Hippocampal formation (tissue), 2 donors: ENCODE measurements at places on chromosomes 7 and 10.

DNA sequence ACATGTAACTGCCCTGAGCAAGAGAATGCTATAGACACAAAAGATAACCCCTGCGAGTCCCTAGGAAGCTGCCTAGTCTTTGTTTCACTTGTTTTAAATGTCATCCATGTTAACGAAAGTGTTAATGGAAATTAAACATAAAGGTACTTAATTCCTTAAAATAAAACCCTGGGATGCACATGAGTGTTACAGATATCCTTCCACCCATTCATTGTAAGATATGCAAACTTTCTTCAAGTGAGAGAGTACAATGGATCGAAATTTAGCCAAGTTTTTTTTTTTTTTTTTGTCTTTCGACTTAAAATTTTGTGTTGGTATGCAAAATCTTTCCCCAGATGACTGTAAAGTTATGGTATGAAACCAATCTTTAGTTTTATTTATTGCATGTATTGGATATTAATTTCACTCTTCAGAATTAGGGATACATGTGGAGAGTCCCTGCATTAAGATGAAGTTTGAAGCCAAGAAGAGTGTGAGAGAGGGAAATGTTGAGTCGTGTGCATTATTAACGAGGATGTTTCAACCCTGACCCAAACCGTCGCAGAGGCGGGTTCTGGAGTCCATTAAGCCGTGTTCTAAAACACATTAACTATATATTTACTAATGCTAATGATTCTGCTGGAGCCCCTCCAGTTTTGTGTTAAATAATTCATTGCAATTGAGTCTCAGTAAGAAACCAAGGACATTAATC is 1.6 kb downstream of the CDK14 start:
- no peak for DNase-seq

DNA sequence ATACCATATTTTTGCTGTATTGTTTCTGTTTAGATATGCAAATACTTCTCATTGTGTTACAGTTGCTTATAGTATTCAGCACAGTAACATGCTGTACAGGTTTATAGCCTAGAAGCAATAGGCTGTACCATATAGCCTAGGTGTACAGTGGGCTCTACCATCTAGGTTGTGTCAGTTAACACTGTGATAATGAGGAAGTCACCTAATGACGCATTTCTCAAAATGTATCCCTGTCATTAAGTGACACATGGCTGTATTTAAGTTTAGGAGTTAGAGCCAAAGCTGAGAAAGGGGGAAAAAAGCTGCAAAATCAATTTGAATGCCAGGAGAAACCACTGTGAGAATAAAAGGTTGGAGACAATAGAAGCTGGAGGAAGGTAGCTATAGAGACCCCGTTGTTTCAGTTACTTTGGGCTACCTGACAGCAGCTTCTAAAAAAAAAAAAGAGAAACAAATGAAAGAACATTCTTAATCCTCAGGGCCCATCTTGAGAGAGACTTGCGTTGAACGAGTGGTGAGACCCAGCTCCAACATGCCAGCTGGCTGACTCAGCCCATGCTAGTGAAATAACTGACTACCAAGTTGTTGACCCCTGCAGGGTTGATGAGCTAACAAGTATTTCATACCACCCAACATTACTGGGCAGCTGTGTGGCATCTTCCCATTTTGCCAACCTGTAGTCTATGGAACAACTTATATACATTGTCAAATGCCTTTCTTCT is 8.7 kb downstream of the STARD3NL start:
- no peak for DNase-seq

DNA sequence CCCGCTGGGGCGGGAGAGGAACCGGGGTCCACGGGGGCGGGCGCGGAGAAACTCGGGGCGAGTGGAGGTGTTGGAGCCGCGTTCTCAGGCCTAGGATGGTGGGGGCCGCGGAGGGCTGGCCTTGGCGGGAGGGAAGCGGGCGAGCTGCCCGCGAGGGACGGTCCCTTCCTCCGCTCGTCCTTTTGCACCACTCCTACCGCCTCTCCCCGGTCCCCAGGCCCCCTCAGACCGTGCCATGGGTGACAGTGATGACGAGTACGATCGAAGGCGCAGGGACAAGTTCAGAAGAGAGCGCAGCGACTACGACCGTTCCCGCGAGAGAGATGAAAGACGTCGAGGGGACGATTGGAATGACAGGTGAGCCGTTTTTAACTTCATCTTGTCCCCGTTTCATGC is 451 bp downstream of the SRRT start:
- no peak for DNase-seq

DNA sequence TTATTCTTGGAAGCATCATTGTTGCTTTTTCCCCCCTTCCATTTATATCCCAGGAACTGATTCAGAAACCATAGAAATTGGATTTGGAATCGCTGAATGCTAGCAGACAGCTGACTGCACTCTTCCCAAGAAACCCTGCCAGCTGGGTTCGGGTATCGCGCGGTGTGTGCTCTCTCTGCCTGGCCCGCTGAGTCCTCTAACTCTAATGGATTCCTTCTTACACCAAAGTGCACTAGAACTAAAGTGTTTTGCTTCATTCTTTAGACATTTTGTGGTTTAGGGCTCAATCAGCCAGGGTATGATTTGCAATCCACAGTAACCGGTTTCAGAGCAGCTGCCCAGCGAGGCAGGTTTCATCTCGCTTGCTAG is 92.2 kb downstream of the EGFR start:
- DNase-seq = no peak

DNA sequence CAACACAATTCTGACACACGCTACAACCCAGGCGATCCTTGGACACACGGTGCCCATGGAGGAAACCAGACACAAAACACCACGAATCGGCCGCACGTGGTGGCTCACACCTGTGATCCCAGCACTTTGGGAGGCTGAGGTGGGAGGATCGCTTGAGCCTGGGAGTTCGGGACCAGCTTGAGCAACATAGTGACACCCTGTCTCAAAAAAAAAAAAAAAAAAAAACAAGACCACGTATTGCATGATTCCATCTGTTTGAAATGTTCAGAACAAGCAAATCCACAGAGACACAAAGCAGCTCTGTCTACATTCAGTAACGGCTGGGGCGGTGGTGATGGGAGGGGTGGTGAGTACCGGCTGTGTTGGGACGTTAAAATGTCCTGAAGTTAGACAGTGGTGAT is 25.2 kb downstream of the ADAP1 start:
- peak; percentile 65 for DNase-seq

- no peak for DNase-seq
Observed at GRCh38 chr7:30879139-30880124, 32.2 kb upstream of the AQP1 start.

DNA sequence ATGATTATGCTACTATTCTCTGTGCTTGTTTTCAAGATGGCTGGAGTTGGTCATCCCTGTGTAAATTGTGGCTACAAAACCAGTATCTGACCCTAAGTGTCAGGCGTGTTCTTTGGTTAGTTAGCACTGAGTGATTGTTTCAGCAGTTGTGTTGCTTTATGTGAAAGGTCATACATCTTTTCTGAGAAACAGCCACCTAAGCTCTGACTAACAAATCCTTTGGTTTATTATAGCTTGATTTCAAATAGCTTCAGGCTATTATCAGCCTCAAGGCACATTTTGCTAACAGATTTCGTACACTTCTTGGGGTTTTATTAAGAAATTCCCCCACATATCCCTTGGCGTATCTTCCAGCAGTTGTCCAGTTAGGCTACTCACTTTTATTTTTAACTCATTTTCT is 4.8 kb upstream of the ADRB1 start:
- DNase-seq = no peak

DNA sequence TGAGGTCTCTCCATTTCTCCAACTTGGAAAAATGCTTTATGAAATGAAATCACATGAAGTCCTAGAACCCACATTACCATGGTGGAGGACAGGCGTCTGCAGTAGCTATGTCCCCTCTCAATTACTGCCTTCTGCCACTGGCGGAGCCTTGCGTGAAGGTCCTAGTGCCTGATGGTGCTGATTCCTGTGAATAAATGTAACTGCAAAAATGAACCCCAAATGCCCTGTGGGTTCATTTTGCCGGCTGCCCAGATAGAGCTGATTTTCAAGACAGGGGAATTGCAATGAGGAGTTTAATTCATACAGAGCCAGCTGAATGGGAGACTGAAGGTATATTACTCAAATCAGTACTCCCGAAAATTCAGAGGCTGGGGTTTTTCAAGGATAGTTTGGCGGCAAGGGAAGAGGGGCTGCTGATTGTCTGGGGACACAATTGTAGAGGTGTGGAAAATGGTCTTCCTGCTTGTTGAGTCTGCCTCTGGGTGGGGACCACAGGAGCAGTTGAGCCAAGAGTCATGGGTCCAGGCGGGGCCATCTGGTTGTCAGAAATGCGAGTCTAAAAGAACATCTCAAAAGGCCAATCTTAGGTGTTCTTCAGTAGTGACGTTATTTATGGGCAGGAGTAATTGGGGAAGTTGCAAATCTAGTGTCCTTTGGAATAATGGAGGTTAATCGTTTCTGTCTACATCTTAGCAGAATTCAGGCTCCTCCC is 13.5 kb downstream of the PRF1 start:
- DNase-seq = no peak

DNA sequence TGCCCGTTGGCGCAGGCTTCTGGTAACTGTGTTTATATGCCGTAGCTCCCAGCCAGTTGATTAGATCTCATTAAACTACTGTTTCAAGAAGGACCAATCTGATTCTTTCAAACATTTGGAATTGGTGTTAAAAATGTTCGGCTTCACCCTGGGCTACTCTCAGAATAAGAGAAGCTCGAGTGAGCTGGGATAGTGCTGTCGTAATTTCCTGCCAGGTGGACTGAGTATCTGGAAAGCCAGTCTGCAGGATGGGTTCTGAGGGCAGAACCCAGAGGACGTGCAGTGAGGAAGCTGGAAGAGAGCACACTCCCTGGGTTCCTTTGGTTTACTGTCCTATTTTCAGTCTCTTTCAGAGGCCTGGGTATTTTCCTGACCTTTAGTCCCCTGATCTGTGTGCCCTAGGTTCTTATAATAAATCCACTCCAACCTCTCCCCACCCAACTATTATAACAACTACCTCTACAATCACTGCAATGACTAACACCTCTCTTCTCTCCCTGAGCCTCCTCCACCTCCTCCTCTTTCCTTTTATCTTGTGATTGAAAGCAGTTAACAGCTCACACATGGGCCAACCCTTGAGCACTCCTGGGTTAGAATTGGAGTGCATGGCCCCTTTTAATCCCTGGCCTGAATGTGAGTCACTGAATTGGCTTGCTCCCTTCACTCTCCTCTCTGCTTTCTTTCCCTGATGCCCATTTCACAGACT is 63.0 kb downstream of the AOAH start:
- no peak for DNase-seq

- DNase-seq = no peak
Observed at GRCh38 chr10:14380746-14381145, 50.0 kb upstream of the FRMD4A start.

DNA sequence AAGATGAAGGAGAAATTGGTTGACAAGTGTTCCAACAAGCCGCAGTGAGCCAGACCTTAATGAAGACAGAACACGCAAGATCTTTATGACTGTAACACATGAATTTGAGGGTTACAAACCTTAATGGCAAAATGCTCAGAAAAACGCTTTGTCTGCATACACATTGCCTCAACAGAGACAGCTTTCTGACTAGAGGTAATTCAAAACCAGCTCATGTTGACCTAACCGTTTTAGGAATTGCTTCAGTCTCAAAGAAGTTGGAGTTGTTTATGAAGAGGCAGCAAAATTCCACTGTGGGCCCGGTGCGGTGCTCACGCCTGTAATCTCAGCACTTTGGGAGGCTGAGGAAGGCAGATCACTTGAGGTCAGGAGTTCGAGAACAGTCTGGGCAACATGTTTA is 2.2 kb upstream of the GTF2I start:
- no peak for DNase-seq

DNA sequence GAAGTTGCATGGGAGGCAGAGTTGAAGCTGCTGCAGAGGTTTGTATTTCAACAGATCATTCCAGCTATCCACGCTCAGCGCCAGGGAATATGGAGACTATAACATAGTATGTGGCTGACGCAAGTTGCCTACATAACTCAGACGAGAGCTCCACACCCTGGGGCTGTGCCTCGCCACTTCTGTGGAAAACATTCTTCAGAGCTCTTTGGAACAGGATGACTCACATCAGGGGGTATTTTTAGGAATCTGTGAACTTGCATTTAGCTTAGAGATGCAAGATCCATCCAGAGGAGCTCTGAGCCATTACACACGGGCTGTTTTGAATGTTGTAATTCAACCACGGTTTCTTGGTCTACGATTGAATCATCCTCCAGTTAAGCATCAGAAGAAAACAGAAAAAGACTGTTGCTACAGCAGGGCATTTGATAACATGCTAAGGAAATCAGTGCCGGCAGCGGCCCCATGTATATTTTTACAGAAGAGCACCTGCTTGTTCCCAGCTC is 481.5 kb upstream of the AKR1E2 start:
- DNase-seq = no peak

DNA sequence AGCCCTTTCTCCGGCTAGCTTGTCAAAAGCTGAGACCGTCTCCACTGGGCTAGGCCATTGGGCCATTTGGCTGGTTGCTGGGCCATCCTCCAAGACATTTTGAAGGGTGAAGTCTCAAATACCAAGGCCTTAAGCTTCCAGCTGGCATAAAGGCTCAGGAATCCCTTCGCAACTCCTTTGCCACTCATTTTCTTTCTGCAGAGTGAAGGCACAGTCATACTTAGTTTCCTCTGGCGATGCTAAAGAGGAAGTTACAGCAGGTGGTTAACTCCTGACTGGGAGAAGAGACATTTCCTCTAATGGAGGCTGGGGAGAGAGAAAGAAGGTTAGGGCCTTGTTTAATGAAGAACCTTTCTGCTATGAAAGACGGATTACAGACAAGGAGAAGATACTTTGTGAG is 4.8 kb upstream of the REPIN1 start:
- DNase-seq = no peak

DNA sequence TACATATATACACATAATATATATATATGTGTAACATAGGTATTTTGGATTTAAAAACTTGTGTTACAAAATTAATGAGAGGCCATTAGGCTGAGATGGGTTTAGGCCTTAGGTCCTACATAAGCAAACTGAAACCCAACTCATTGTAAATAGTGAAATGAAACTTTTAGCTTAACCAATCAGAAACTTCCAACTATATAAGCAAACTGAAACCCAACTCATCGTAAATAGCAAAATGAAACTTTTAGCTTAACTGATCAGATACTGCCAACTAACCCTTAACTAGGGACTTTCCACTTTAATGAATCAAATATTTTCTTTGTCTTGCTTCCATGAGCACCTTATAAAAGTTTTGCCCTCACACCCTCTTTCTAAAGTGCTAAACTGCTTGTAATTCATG is 17.3 kb upstream of the SAMD9L start:
- no peak for DNase-seq

DNA sequence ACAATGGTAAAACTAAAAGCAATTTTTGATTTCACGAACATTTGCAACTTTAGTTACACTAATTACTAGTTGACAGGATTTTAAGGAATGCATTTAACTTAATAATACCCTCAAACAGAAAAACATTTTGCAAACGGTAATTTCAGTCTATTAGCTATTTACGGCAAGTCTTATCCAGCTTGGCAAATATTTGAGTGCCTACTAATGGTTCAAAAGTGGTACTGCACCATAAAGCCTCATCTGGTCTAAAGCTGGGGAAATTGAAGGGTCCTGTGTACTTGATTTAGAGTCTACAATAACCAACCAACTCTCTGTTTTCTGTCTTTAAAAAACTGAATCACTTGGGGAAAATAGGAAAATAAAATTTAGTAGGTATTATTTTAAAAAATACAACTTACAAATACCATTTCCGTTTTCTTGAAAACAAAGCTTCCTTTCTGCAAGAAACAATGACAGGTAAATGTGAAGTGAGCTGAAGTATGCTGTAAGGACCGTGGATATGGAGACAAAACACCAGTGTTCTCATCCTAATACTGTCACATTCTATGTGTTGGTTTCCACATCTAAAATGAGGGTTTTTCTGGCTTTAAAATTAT is 142.3 kb downstream of the VPS50 start:
- DNase-seq = no peak
